CD4-positive, alpha-beta T cell treated with Interleukin-4 for 4 hours (primary cell): ENCODE measurements at places on chromosomes 3 and 15.

- no peak for DNase-seq
These were observed 74.4 kb downstream of the THSD4 start for GRCh38 chr15:71189718-71190117.

- DNase-seq = no peak
These were observed 38.4 kb downstream of the RASGRF1 start for GRCh38 chr15:79051941-79052731.

- no peak for DNase-seq
These were observed 609.1 kb upstream of the GRM7 start for GRCh38 chr3:6251612-6252400.

GRCh38 chr3:27669591-27669990, 52.5 kb downstream of the EOMES start:
- no peak for DNase-seq

DNA sequence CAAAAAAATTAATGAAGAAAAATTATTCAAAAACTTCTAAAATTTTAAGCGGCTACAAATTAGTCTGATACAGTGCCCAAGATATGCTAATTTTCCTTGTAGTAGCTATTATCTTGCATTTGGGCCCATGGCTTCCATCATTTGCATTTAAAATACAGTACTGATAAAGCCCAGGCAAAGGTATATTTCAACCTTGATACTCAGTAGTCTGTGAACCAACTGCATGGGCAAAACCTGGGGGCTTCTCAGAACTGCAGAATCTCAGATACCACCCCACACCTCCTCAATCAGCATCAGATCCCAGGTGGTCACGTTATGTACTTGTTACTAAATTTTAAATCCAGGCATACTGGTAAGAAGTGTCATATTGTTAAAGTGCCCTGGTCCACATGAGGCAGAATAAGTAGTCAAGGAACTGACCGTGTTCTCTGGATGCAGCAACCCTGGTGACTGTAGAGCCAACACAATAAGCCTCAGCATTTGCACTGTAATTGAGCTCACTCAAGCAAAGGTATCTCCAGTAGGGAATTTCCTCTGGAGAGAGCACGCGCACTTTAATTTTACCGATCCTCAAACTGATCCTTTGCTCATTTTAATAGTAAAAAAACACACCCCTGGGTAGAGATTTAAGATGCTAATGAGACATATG, 31.9 kb downstream of the ZNF385D start:
- no peak for DNase-seq

- no peak for DNase-seq
These were observed 79.3 kb downstream of the NEK10 start for GRCh38 chr3:27289769-27290413.

GRCh38 chr15:31279221-31280045, 47.2 kb upstream of the KLF13 start:
- DNase-seq = no peak

DNA sequence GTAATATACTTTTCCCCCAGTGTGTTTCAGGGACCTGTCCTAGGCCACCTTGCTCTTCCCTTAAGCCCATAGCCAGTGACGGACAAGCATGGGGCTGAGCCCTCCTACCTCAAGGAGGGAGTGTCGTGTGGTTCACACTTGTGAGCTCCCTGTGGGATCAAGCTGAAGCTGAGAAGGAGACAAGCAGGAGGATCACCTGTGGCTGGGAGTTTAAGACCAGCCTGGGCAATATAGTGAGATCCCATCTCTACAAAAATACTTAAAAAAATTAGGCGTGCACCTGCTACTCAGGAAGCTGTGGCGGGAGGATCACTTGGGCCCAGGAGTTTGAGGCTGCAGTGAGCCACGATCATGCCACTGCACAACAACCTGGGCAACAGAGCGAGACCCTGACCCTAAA, 76.7 kb upstream of the RPL35A start:
- DNase-seq = no peak

DNA sequence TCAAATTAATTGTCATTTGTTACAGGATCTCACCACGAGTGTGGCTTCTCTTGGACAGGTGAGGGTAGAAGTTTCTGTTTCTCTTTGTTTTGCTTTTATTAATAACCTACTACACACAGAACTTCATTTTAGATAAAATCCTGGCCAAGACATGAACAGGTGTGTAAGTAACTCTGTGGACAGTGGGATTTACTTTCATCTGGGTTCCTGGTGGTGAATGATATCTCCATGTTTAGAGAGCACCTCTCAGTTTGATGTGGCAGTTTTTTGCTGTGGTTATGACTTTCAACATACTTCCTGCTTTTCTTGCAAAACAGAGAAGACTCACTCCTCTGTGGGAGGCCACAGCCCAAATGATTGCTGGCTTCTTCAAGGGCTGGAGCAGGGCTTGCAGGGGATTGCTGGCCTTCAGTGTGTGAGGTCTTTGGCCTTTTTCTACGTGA, 71.1 kb upstream of the XCR1 start:
- peak; percentile 71 for DNase-seq

GRCh38 chr15:100863075-100863795, 16.4 kb upstream of the ALDH1A3 start:
- no peak for DNase-seq

DNA sequence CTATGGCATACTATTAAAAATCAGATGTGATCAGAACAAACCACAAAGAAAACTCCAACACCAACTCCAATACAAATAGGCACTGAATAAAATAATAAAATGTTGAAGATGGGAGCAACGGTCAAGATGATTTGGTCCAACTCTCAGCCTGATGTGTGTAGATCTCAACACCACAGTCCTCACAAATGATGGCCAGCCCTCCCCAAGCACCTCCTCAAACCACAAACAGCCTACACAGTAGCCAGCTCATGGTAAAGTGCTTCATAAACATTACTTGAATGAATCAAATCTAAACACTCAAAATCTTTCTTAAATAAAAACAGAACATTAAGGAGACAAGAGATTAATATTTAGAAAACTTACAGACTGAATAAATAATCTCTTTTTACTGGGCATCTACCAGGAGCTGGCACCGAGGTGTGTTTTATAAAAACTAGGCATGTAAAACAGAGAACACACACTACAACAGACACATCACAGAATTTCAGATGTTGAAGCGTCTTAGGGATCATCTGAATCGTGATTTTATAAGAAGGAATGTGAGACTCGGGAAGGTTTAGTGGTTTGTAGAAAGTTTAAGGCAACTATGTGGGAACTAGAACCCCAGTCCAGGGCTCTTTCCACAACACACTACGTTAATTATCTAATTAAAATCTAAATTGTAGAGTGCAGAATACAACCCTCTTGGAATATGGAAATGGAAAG, 102.4 kb downstream of the MYLK start:
- DNase-seq = no peak

DNA sequence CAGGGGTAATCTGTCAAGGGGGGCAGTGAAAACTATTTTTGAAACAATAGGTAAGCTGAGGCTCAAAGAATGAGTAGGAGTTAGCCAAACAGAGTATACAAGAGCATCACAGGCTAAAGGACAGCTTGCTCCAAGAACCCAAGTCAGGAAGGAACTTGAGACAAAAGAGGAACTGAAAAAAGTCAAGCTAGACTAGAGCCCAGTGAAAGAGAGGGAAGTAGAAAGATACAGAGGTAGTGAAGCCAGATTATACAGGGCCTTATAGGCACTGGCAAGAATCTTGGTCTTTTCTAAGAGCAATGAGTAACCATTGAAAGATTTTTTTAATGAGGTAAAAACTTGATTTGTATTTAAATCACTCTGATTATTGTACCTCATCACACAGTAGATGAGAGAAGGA, 69.9 kb downstream of the FILIP1L start:
- DNase-seq = peak; percentile 15

DNA sequence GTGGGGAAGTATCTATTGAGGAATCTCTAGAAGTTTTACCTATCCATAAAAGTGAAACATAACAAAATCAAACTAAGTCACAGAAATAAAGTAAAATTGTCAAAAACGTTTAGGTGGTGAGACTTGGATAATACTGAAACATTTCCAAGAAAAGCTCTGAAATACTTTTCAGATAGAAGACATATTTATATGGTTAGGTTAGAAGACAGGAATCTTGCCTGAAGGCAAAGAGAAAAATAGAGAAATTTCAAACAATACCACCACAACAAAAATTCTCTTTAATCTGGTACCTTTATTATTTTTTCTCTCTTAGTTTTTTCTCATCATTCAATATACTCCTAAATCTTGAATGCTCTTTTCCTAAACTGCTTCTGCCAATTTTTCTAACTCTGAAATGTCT, 222.7 kb upstream of the PLSCR5 start:
- no peak for DNase-seq

GRCh38 chr3:36777424-36778218, 13.3 kb upstream of the DCLK3 start:
- DNase-seq = no peak

DNA sequence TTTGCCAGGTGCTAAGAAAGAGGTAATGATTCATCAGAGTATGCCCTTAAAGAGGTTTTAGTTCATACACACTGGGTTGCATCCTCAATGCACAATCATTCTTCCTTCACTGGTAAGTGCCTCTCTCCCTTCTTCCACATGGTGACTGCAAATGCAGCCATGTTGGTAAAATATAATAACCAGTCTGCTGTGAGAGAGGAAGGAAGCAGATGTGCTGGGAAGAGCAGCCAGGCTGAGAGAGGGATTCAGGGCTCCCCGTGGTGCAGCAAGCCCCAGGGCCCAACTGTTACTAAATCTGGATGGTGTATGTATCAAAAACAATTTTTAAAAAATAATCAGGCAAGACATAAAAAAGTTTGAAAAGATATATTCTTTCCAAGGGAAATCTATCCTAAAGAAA, 498.1 kb downstream of the MAGI1 start:
- no peak for DNase-seq

- no peak for DNase-seq
These were observed 265.5 kb upstream of the ROPN1 start for GRCh38 chr3:124257336-124257864.

- DNase-seq = peak; percentile 10
These were observed 33.1 kb downstream of the DZIP1L start for GRCh38 chr3:138082085-138082991.

DNA sequence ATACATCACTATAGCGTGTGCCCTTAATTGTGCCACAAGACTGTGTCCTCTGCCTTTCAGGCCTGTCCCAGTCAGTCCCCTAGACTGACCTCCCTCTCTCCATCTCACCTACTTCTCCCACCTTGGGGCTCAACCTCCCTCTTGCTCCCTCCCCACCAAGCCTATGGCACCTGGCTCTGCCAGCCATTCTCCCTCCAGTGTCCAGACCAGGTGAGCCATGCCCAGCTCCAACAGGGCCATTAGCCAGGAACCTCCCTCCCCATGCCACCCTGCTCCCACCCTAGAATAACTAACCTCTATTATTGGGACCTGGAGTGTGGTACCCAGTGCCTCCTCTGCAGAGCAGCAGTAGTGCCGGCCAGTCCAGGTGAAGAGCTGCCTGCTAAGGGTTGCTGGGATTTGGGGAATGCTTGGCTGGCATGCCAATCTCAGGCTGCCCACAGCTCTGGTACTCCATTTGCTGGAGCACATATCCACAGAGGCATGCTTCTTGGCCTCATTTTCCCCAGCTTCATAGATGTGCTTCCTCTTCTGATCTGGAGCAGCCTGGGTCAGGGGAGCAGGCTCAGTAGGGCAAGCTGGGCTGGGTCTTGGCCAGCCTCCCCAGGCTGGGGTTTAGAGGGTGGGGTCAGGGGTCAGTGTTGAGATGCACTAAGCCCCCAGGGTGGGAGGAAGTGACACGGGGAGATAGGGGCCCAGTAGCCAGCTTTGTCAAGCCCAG, 38.8 kb downstream of the SAXO2 start:
- DNase-seq = no peak

- DNase-seq = no peak
These were observed 184.0 kb downstream of the MAGI1 start for GRCh38 chr3:65854606-65855304.

DNA sequence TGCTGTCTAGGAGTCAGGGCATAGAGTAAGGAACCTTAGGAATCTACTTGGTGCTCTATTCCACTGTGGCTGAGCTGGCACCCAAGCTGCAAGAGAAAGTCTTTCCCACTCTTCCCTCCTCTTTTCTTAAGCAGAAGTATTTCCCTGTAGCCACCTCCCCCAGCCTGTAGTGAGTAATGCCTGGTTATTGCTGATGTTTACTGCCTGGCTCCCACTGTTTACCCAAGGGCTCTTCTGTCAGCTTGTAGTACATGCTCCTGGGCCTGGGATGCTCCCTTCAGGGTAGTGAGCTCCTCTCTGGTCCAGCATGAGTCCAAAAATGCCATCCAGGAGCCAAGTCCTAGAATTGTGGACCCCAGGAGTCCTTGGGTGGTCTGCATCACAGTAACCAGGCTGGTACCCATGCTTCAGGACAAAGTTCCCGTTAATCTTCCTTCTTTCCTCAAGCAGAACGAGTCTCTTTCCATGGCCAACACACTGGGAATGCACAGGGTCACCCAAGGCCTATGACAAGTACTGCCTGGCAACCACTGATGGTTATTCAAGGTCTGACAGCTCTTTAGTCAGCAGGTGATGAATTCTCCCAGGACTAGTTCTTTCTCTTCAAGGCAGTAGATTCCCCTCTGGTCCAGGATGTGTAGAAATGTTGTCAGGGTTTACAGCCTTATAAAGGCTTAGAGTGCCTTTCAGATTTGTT, 17.6 kb downstream of the GALK2 start:
- no peak for DNase-seq

DNA sequence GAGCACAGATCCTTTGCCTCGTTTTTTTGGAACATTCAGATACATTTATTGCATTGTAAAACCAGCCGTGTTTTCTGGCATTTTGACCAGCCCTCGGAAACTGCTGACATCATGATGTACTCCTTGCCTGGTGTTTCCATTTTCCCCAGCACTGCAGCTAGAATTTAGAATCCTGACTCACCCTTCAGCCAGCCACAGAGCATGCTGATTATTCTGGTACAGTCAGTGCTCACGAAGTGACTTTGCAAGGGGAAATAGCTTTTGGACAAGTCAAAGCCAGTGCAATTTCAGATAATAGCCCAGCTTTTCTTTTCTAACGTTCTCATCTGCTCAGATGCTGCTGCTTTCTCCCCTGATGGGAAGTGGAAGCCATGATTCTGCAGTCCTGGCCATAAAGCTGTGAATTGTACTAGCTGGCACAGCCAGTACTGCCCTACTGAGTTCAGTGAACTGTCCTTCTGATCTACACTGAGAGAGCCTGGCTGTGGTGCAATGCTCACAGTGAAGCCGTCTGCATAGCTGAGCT, 12.1 kb upstream of the CNBP start:
- DNase-seq = no peak

- no peak for DNase-seq
These were observed 8.1 kb downstream of the ZBTB47 start for GRCh38 chr3:42661593-42662022.

DNA sequence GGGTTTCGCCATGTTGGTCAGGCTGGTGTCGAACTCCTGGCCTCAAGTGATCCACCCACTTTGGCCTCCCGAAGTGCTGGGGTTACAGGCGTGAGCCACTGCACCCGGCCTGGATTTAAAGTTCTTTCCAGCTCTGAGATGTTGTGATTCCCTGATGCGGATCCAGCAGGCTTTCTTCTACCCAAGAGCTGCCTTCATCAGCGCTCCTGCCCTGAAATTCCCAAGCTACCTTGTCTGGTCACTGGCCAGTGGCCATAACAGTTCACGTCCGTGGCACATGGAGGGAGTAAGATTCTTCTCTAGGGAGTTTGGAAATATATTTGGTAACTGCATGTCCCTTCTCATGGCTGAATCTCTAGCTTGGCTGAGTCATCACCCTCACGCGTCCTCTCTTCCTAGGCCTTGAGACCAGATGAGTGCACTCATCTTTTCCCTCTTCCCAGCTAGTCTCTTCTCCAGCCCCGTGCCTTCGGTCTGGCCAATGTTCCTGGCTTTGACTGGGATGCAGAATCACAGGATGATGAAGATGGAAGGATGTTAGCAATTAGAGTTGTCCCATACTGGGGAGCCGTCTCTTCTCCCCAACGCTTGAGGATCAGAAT, 29.8 kb upstream of the APOD start:
- DNase-seq = no peak

- peak; percentile 37 for DNase-seq
These were observed 98.8 kb downstream of the ZNF621 start for GRCh38 chr3:40623567-40623966.
